Stimulated activated CD8-positive, alpha-beta memory T cell treated with anti-CD3 and anti-CD28 coated beads, Interleukin-2, amount 100 ng/mL, for 48 hours (primary cell): ENCODE measurements at places on chromosomes 13 and 19.

- DNase-seq: no peak
These were observed 692 bp downstream of the RGS9BP start for GRCh38 chr19:32676186-32676894.

- DNase-seq: no peak
These were observed 821 bp upstream of the LILRB4 start for GRCh38 chr19:54661846-54662481.

- DNase-seq: no peak
These were observed 3.8 kb downstream of the BCL3 start for GRCh38 chr19:44752123-44752815.

DNA sequence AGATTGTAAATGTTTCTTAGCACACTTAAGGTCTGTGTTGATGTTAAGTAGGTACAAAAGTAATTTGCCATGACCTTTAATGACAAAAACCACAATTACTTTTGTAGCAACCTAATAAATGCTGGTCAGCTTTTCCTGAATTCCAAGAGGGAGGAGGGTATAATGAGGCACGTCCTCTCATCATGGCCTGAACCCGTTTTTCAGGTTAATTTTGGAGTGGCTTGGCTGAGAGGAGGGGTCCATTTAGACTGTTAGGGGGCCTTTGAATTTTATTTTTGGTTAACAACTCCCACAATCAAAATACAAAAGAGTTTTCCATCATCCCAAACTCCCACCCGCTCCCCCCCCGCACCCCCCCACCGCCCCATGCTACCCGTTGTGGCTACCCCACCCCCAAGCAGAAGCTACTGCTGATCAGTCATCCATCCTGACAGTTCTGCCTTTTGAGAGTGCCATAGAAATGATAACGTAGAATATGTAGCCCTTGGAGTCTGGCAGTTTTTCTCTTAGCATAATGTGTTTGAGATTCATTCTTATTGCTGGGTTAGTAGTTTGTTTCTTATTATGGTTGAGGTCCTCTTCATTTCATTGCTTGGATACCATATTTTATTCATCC, 14.4 kb upstream of the PLEKHF1 start:
- DNase-seq: no peak

DNA sequence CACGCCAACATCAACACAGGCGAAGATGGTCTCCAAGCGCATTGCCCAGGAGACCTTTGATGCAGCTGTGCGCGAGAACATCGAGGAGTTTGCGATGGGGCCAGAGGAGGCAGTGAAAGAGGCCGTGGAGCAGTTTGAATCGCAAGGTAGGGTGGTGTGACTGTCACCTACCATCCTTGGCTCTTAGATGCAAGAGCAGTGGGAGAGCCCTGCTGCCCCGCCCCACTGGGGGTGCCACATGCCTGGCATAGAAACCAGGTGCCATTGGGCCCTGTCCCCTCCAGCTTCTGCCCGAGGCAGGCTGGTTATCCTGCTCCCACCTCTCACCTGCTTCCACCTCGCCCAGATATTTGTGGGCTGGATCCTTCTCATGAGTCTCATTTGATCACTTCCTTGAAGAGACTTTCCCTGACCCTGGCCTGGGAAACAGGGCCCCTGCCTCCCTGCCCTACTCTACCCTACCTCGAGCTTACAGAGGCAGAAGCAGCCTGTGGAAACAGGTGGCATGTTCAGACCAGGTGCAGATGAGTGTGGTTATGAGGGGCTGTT, 9.4 kb downstream of the ARMC6 start:
- no peak for DNase-seq

DNA sequence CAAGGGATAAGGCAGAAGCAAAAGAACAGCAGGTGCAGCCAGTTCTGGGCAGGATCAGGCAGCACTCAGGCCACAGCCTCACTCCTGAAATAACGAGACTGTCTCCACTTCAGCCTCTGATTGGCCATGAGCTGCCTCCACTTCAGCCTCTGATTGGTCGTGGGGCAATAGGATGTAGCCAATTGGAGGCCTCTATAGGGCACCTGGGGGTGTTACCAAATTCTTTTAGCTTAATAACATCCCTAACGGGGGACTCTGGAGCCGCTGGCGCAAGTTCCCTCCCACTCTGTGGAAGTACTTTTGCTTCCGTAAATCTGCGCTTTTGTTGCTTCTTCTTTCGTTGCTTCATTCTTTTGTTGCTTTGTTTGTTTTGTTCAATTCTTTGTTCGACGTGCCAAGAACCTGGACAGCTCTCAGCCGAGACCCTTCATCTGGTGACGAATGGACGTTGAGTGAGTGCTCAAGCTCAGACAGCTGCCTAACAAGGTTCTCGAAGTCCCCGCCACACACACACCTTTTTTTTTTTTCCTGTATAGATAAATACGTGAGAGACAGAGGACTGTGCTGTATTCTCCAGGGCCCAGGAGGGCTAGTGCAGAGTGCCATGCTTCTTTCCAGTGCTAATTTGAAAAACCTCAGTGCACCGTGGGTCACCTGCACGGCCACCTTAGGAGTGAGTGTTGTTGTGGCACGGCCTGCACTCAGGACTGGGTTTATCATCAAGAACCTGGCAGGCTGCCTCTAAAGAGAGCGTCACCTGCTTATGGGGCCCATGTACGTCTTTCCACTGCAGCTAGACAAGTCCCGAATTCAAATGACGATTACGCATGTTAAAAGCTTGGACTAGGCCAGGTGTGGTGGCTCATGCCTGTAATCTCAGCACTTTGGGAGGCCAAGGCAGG, 32.0 kb upstream of the TUBGCP3 start:
- DNase-seq: no peak

GRCh38 chr13:84265257-84265764, 383.0 kb upstream of the SLITRK1 start:
- no peak for DNase-seq

- DNase-seq: no peak
These were observed 23.1 kb upstream of the EIF3G start for GRCh38 chr19:10142701-10143375.

DNA sequence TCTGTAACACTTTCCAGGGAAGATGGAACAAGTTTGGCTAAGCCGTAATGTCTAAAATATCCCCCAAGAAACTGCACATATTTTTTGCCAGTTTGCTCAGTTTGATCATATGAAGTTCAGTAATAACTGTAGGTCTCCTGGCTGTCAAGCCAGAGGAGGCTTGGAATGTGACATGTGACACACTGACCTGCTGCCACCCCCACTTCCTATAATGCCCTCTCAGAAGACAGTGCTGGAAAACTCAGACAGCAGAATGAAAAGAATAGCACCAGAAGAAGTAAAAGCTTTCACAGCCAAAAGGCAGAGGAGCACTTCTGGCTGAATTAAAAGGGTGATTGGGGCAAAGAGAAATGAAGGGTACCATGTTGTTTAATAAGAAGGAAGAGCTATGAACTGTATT, 67.4 kb upstream of the UBAC2 start:
- DNase-seq: no peak

DNA sequence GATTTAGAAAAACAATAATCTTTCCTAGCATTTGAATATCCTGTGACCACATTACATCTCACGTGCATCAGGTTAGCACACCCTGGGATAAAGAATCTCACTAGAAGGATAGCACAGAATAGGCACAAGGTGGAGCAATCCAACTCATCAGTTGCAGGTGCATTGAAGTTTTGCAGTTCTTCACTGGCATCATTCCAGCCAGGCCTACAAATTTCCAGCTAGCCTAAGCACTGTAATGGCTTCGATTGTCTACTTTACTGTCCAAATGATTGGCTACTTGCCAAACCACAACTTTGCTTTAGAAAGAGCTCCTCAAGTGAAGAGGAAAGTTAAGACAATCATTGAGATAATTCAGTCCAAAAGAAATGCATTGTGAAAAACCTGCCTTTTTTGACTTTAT, 89.5 kb downstream of the SPRY2 start:
- no peak for DNase-seq

DNA sequence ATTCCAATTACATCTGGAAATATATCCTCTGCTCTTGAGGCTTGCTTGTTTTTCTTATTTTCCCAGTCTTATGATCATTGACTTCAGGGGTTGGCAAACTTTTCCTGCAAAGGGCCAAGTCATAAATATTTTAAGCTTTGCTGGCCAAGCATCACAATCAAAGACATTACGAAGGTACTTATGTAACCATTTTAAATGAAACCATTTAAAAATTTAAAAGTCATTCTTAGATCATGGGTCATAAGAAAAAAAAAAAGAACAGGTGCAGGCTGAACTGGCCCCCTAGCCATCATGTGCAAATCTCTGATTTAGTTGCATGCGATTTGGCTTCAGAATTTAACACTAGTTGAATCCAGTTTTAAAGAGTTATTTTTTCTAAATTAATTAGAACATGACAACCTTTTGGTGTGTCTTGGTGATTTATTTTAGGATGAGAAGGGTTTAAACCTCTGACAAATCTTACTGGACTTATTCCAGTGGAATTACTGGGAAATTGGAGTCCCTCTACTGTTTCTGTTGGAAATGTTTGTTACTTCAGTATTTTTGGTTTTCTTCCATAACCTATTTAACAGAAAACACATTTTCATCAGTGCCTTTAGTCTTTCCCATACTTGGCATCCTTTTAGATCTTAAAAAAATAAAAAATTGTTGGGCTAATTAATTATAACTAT, 148.1 kb downstream of the NHLRC3 start:
- DNase-seq: no peak

DNA sequence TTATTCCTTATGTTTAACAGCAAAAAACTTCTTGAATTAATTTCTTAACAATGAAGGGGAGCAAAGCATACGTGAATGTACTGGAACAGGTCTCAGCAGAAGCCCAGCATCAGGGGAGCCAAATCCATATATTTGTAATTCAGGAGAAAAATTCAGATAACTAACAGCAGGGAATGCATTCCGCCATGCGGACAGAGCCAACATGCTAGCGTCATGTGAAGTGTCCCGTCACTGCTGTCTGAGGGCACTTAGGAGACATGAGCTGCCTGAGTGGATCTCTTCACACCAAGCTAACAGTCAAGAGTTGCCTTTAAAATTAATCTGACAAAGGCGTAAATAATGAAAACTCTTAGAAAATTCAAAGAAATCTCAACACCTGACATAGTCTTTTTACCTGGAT, 6.4 kb downstream of the AMER2 start:
- DNase-seq: no peak

DNA sequence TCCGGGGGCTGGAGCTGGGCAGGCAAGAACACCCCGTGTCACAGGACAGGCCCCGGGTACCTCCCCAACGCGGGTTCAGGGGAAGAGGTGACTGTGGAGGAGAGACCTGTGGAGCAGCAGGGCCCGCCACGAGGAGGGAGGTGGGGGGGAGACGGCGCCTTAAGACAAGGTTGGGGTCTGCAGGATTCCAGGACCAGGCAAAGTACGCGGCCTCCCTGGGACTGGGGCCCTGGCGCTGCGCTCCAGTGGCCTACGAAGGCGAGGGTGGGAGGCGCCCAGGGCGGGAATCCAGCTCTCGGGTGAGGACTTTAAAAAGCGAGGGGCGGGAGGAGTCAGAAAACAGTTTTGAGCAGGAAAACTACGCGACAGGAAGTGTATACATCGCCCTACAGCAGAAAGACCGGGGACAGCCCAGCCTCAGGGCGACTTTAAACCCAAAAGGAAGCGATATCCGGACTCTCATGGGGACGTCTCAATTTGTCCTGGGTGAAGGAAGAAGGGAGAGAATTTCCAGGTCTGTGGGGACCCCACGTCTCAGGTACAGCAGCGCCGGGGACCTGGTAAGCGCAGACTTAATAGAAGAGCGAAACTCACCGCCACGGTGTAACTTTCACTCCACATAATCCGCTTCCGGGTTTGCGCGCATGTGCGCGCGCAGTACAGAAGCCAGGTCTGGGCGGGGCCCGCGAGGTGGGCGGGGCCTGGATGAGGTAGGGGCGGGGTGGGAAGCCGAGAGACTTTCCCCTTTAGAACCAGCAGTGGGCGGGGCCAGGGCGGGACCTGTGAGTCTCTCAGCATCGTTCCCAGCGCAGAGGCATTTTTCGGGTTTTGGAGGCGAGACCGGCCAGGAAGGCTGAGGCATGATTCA, at the start of gene ZNF83:
TSS of gene ZNF83 (minus strand) at position 638 of the 868 bp plus-strand sequence.
- peak; percentile 82 for DNase-seq

- no peak for DNase-seq
These were observed 119.7 kb downstream of the LHFPL6 start for GRCh38 chr13:39483326-39483725.

- DNase-seq: peak; percentile 48
These were observed 28.3 kb downstream of the PIP5K1C start for GRCh38 chr19:3671680-3672574.

DNA sequence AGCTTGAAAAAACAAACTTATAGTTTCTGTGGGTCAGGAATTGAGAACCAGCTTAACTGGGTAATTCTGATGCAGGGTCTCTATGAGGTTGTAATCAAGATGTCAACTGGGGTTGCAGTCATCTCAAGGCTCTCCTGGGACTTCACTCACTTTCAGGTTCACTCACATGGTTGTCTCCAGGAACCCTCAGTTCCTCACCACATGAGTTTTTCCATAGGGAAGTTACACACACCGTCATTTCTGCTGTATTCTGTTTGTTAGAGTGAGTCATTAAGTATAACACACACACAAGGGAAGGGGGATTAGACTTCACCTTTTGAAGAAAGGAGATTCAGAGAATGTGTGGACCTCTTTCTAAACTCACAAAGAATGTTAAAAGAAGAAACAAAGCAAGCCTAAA, 34.9 kb upstream of the MLNR start:
- DNase-seq: no peak

- no peak for DNase-seq
These were observed 19.0 kb downstream of the BIVM start for GRCh38 chr13:102817907-102818306.

- no peak for DNase-seq
These were observed 438.8 kb downstream of the EFNB2 start for GRCh38 chr13:106096661-106097092.

DNA sequence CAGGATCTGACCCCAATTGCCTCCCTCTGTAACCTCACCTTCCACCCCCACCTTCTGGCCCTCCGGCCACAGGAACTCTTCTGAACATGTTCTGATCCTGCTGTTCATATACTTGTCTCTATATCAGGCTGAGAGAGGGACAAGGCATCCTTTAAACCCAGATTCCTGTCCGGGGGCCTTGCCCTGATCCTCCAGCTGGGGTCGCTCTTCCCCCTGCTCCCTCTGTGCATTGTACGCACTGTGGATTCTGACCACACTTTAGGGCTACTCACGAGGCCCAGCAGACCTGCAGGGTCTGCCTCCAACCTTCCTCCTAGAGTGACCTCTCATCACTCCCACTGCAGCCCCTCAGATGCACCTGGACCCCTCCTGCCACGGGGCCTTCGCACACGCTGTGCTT, 269.3 kb downstream of the UQCRFS1 start:
- no peak for DNase-seq

GRCh38 chr13:107222597-107222996, 654.7 kb upstream of the ARGLU1 start:
- no peak for DNase-seq
